ENCODE measurements at places on chromosomes 1 and 21. TPM values are rescaled to one million over a fixed set of nuclear protein-coding genes. Genes with fewer than 3 reads are reported as not detected.

Gene CD5L
- total RNA-seq = not detected

Gene MTARC2
- total RNA-seq = 7.9 TPM

Gene CD244
- not detected for total RNA-seq

Gene TSPEAR
- not detected for total RNA-seq

Gene TMEM79
- total RNA-seq = 1.1 TPM

Gene S100A2
- total RNA-seq = 2.4 TPM

Gene GBP2
- total RNA-seq = 53.6 TPM

Gene CCDC24
- 4.8 TPM for total RNA-seq

Gene SDE2
- 22.3 TPM for total RNA-seq

Gene FCRL6
- not detected for total RNA-seq

Gene CFHR5
- not detected for total RNA-seq

Gene NGF
- 7.7 TPM for total RNA-seq

Gene CNTN2
- total RNA-seq = not detected

Gene UQCRHL
- 12.0 TPM for total RNA-seq

Gene SHE
- total RNA-seq = 0.93 TPM

Gene FAM110D
- total RNA-seq = under 0.01 TPM

Gene HES2
- 0.92 TPM for total RNA-seq

Gene AIM2
- total RNA-seq = not detected

Gene FMO3
- 0.79 TPM for total RNA-seq

Gene SPRR2D
- total RNA-seq = not detected

Gene KCNA3
- not detected for total RNA-seq

Gene CTXND2
- not detected for total RNA-seq

Gene CXADR
- 1.3 TPM for total RNA-seq

Gene FGR
- total RNA-seq = not detected

Gene HEYL
- 0.53 TPM for total RNA-seq

Gene TFF2
- not detected for total RNA-seq

Gene PLPPR4
- 0.50 TPM for total RNA-seq

Gene CNR2
- total RNA-seq = not detected

Gene GLMP
- 83.3 TPM for total RNA-seq

Gene KCNE1
- total RNA-seq = 0.53 TPM

Gene MAN1C1
- 8.9 TPM for total RNA-seq

Gene CATSPERE
- total RNA-seq = 0.62 TPM

Gene OR2L2
- under 0.01 TPM for total RNA-seq

Gene AVPR1B
- total RNA-seq = not detected

Gene KPRP
- not detected for total RNA-seq

Gene GUCA2B
- not detected for total RNA-seq

Gene DNALI1
- total RNA-seq = 4.4 TPM

Gene DIO1
- total RNA-seq = not detected

Gene VWA5B1
- not detected for total RNA-seq

Gene NES
- 159 TPM for total RNA-seq

Gene TFF1
- not detected for total RNA-seq

Data from aortic smooth muscle cell (primary cell).